ENCODE measurements at places on chromosomes 6 and 20.

- no peak for DNase-seq
Observed at GRCh38 chr6:3418496-3419060, 38.3 kb downstream of the SLC22A23 start.

- DNase-seq = no peak
Observed at GRCh38 chr6:10542213-10542612, 21.1 kb downstream of the GCNT2 start.

DNA sequence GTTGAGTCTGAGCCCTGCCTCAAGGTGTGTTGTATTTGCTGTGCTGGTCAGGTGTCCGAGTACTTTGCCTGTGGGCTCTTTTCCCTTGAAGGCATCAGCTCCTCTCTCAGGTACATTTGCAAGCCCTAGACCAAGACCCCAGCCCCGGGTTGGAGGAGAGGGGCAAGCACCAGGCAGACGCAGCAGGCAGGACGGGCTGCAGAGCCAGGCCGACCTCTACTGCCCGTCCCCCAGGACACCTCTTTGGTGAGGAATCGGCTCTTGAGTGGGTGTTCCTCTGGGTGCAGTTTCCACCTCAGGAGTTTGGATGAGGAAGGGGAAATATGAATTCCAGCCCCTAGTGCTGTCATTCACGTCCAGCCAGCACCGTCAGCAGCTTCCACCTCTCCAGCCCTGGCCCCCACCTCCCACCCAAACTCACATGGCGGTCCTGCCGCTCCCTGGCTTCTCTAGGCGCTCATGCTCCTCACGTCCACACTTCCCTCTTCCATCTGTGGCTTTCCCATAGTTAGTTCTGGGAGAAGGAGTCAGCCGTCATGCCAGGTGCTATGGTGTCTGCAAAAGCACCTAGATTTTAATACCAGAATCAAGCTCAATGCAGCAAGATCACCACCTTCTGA, 183.9 kb downstream of the DLL1 start:
- DNase-seq = no peak

- DNase-seq = no peak
Observed at GRCh38 chr20:51221791-51222408, 199.0 kb upstream of the KCNG1 start.

- DNase-seq = no peak
Observed at GRCh38 chr6:22613695-22614094, 44.3 kb downstream of the HDGFL1 start.

- no peak for DNase-seq
Observed at GRCh38 chr6:39915866-39916265, 18.4 kb downstream of the MOCS1 start.

DNA sequence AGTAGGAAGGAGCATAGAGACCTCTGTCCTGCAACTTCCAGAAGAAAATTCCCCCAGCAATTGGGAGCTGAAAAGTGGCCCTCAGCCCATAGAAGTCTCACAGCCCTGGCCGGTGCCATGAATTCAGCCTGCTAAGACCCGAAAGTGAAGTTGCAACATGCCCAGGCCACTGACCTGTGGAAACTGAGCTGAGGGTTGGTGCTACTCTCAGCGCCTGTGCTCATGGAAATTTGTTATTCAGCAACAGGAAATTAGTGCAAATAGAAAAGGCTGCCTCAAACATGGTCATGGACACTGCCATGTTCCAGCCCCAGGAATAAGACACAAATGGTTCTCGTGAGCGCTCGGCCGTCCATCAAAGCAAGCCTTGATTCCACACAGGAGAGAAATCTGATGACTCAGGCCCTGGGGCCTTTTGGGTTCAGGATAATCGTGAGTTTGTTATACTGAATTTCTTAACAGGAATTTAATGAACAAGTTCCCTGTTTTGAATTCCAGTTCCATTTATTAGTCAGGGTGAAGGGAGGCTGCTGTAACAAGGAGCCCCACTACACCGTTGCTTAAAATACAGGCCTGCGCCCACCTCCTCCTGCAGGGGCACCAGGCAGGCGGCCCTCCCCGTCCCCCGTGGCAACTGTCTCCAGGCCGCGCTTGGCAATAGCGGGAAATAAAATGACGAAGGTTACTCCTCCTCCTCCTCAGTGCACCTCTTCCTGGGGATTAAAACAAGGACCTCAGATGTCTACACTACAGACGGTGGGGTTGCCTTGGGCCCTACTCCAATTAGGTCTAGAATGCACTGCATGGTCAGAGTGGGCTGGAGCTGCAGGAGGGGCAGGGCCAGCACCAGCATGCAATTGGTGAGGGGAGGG, 152.9 kb downstream of the ERMARD start:
- no peak for DNase-seq

- DNase-seq = no peak
Observed at GRCh38 chr20:50172347-50173013, 18.1 kb upstream of the CEBPB start.

- no peak for DNase-seq
Observed at GRCh38 chr6:49646942-49647341, 10.3 kb upstream of the RHAG start.

Measured in caudate nucleus (tissue), 63 donors.